ENCODE measurements at places on chromosomes 2 and 18.

DNA sequence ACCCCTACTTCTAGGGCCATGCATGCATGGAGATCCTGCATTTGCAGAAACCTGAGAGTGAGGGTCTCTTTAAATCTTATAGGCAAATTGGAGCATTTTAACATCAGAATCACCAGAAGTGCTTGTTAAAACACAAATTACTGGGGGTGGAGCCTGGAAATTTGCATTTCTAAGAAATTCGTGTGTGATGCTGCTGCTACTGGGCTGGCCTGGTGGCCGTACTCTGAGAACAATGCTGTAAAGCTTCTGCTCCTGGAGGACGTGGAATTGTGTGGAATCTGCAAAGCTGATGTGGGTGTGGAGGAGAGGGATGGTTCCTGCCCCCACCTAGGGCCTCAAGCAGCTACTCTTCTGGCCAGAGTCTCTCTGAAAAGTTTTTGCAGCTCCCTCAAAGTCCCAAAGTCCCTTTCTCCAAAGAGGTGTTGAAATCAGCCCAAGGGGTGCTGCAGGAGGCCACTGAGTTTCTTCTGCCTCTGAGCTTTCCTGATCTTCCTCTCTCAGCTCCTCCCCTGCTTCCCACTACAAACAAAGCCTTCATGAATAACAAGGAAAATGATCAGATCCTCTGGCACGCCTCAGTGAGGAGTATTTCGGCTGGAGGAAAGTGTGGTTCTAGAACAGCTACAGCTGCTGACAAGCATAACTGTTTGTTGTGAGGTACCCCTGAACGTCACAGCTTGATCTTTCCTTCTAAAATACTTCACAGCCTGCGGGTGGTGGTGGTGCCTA, 508.3 kb downstream of the CNTNAP5 start:
- no peak for DNase-seq

- no peak for DNase-seq
Measured at GRCh38 chr2:181052523-181052891, 72.1 kb downstream of the UBE2E3 start.

GRCh38 chr2:240429341-240429871, 6.1 kb upstream of the GPC1 start:
- DNase-seq = no peak

GRCh38 chr2:192948316-192948715, 753.6 kb upstream of the TMEFF2 start:
- DNase-seq = no peak

DNA sequence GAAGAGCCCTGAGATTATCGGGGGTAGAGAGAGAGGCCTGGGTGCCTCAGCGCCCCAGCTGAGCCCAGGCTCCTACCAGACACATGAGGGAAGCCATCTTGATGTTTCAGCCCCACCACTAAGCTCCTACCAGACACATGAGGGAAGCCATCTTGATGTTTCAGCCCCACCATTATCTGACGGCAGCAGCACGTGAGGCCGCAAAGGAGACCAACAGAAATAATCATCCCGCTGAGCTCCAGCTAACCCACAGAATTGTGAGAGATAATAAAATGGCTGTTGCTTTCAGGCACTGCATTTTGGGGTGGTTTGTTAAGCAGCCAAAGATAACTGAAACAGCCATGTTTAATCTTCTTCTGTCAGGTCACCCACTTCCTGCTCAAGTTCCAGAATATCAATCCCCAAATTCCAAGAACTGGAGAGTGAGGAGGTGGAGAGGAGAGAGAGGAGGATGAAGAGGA, 29.3 kb upstream of the SOS1 start:
- DNase-seq = no peak

DNA sequence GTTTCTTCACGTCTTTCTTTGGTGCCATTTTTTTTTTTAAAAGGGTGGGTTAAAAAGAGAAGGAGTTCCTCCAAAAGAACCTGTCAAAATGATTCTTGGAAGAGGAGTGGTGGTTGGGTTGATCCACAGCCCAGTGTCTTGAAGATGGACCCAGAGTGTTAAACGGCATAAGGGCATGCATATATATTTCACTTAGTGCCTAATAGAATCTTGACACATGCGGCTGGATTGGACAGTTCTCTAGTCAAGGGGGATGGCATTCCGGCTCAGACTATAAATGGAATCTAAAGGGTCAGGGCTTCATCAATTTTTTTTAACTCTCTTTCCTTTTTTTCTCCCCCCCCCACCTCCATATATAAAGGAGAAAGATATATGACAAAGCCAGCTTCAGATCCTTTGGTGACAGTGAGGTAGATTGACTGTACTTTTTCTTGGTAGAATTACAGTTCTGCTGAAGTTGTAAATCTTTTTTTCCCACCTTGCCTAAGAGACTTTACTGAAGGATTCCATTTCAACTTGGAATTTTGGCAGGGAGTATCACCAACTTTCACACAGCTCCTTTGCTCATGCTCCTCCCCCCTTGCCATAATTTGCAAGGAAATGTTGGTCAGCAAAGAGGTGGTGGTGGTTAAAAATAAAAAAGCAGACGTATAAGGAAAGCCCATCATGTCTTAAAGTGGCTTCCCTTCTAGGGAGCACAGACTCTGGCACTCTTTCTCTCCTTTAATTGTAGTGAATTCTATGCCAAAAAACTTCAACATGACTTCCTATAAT, at the start of gene MYL1:
Gene MYL1 (minus strand): TSS at position 160 of the 774 bp plus-strand sequence. CDS start 132 bp downstream, at position 28.
- DNase-seq = no peak

DNA sequence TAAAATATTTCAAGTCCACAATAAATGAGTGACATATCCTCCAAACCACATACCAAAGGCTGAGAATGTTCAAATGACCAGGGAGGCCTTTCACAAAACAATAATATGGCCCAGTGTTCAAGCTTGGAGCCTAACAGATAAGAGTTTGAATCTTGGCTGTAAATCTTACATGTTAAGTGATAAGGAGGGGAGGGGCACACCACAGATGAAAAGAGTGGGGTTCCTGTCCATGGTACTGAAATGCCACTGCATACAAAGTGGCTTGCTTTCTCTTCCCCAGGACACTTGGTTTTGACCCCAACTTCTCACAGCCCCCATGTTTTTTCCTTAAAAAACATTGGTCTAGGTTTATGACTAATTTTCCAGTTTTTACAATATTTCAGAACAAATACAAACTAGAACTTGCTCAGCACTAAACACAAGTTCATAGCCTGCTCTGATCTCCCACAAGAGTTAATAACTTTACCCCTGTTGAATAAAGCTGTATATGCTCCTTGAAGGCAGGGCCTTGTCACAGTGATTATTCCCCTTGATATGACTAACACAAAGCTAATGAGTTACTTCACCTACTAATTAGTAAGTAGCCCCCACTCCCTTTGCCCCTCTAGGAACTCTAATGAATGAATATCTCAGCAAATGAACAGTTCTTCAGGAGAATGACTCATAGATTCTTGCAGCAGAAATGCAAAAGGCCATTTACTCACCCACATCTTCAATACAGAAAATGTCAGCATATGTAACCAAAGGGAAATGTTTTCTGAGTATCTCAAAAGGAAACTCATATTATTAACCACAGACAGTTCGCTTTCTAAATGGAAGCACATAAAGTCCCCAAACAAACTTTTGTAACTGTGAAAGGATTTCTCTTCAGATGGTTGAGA, 142.2 kb downstream of the SATB2 start:
- no peak for DNase-seq

DNA sequence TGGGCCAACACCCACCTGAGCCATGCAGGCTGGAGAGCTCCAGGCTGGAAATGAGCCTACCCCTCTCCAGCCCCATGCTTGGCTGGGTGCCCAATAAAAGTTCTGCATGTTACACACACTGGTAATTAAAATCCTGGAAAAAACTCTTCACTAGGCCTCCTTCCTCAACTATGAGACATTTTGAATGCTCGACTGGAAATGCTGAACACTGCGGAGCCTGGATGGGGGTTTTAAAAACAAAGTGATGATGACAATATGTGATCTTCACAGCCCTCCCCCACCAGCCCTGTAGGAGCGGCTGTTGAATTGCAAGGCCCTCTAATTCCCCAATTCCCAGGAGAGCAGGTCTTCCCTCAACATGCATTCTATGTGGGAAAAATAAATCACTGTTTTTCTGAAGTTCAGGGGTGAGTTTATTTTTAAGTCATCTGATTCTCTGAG, 179.2 kb downstream of the TTC32 start:
- DNase-seq = no peak

Data from activated CD4-positive, CD25-positive, alpha-beta regulatory T cell treated with anti-CD3 and anti-CD28 coated beads, Interleukin-2, amount 50 U/mL, for 16 hours (primary cell).